ENCODE measurements at places on chromosomes 6 and 20.

DNA sequence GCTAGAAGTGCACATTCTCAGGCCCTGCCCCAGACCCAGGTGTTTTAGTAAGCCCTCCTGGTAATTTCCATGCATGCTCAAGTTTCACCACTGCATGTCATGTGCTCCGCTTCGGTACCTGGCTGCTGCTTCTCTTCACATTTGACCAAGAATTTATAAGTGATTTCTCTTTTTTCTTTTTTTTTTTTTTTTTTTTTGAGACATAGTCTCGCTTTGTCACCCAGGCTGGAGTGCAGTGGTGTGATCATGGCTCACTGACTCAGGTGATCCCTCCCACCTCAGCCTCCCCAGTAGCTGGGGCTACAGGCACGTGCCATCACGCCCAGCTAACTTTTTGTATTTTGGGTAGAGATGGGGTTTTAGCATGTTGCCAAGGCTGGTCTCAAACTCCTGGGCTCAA, 16.0 kb downstream of the TM9SF4 start:
- DNase-seq, result no peak
- peaks cover 12% of the 10 kb centered on the region for H3K36me3 ChIP-seq
- H3K27ac ChIP-seq, result no peak overlapping the region
- H3K4me3 ChIP-seq, result no peak overlapping the region
- no peaks in the 10 kb centered on the region for H3K4me1 ChIP-seq

DNA sequence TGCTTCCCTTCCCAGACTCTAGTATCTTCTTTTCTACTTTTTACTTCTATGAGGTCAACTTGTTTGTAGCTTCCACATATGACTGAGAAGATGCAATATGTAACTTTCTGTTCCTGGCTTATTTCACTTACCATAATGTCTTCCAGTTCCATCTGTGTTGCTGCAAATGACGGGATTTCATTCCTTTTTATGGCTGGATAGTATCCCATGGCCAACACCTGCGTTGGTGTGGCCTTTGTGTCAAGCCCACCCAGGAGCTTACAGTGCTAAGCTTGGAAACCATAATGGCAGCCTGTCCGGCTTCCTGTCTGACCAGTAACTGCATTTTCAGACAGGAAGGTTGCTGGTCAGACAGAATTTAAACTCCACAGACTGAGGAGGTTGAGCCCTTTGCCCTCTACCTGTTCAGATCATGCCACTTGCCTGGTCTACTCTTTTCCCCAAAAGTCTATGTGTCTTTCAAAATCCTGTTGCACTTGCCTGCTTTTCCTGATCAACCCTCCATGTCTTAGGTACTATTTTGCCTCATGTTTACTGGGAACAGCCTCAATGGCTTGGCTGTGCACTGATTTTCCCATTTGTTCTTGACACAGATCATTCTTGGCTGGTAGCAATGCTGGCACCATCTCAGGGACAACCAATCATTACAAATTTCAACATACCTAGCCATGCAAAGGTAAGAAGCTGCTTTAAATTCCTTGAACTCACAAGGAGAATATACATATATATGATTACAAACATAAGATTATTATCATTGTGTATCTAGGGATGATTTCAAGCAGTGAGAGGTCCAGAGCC, 114.3 kb upstream of the PLEKHG1 start:
- no peaks in the 10 kb centered on the region for H3K27me3 ChIP-seq
- no peak overlapping the region for H3K4me3 ChIP-seq
- H3K27ac ChIP-seq, result no peak overlapping the region
- no peaks in the 10 kb centered on the region for H3K36me3 ChIP-seq
- peaks cover 4% of the 10 kb centered on the region for H3K4me1 ChIP-seq

GRCh38 chr6:93325761-93326160, 93.6 kb downstream of the EPHA7 start:
- no peak for DNase-seq
- no peaks in the 10 kb centered on the region for H3K4me1 ChIP-seq
- H3K27me3 ChIP-seq, result no peaks in the 10 kb centered on the region
- H3K27ac ChIP-seq, result no peak overlapping the region

- H3K27me3 ChIP-seq, result no peaks in the 10 kb centered on the region
- no peak for DNase-seq
- H3K4me3 ChIP-seq, result no peak overlapping the region
- no peaks in the 10 kb centered on the region for H3K36me3 ChIP-seq
- no peak overlapping the region for H3K27ac ChIP-seq
- no peaks in the 10 kb centered on the region for H3K4me1 ChIP-seq
Measured at GRCh38 chr20:5535125-5535756, 215.0 kb upstream of the SHLD1 start.
